ENCODE measurements at places on chromosomes 12 and 14. TPM values are rescaled to one million over a fixed set of nuclear protein-coding genes. Genes with fewer than 3 reads are reported as not detected.

Gene RDH16
- 0.42 TPM for total RNA-seq

Gene FAM181A
- total RNA-seq: not detected

Gene P2RX2
- total RNA-seq: 0.27 TPM

Gene RIMBP2
- total RNA-seq: 1.0 TPM

Gene ANKRD33
- not detected for total RNA-seq

Gene PRB2
- total RNA-seq: not detected

Gene B4GALNT3
- total RNA-seq: 29.9 TPM

Gene CLEC6A
- not detected for total RNA-seq

Gene AKAP3
- total RNA-seq: 0.68 TPM

Gene SERPINA12
- total RNA-seq: not detected

Gene GLIPR1L1
- total RNA-seq: not detected

Gene NPFF
- not detected for total RNA-seq

Gene TMTC1
- total RNA-seq: 84.6 TPM

Gene APOLD1
- total RNA-seq: 20.2 TPM

Gene CIT
- 7.1 TPM for total RNA-seq

Gene KRT78
- not detected for total RNA-seq

Gene NKX2-8
- total RNA-seq: not detected

Gene MSI1
- 1.3 TPM for total RNA-seq

Gene PLCZ1
- not detected for total RNA-seq

Gene CFAP54
- total RNA-seq: 2.2 TPM
